ENCODE measurements at places on chromosomes 5 and 9.
A peak's percentile ranks its signal among the peaks of the same experiment; 100 is the strongest.

- no peak for DNase-seq
These were observed 154.6 kb upstream of the CDH12 start for GRCh38 chr5:23007762-23008161.

DNA sequence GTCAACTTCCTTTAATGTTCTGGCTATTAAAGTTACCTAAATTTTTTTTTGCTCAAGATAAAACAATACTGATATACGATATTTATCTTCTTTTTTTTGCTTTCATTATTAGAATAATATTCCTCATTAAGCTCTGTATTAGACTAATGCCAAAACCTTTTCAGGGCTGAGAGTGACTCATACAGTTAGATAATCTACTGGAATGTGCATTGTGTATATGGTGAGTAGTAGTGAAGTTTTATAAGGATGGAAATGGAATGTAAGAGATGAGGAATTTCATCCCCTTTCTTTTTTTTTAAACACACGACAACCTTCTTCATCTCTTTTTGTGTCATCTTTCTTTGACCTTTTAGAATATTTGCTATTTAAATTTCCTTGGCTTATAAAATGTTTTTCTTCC, 268.6 kb downstream of the ISL1 start:
- DNase-seq, result no peak

DNA sequence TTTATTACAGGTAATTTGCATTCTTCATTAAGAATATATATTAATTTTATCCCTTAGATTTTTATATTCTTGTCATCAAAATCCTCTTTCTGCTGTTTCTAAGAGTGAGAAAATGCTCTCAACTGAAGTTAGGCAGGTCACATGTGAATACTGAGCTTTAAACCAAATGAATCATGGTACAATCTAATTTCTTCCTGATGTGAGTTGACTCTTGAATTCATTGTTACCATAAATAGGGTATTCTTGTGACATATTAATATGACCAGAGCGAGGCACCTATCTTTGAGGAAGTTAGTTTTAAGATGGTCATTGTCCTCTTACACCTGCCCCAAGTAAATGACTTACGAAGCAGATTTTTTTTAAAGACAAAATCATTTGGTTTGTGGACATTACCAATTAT, 17.4 kb downstream of the C9orf85 start:
- no peak for DNase-seq

GRCh38 chr5:79135790-79136553, 24.4 kb downstream of the BHMT start:
- no peak for DNase-seq

GRCh38 chr5:145825751-145826180, 9.4 kb downstream of the PRELID2 start:
- DNase-seq, result no peak

DNA sequence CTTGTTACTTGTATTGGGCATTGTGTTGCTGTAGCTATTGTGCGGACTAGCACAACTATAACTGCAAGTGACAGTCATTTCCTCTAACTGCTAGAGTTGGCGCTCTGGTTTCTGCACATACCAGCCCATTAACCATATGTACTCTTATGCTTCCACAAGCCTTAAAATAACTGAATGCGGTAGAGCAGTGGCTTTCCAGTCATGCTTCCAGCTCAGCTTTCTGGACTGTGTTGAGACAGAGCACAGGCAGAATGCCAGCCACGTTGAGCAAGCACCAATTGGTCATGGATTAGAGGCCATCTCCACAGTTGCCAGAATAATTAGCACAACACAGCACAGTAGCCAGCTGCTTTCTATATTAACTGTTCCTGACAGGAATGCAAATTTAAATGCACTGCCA, 12.2 kb downstream of the INVS start:
- peak; percentile 76 for DNase-seq

GRCh38 chr5:168291964-168292785, 730 bp downstream of the WWC1 start:
- no peak for DNase-seq
